Kidney capillary endothelial cell (primary cell): ENCODE measurements at places on chromosomes 2 and 18.

- no peak for DNase-seq
These were observed 86.7 kb upstream of the TMEM18 start for GRCh38 chr2:763766-764525.

DNA sequence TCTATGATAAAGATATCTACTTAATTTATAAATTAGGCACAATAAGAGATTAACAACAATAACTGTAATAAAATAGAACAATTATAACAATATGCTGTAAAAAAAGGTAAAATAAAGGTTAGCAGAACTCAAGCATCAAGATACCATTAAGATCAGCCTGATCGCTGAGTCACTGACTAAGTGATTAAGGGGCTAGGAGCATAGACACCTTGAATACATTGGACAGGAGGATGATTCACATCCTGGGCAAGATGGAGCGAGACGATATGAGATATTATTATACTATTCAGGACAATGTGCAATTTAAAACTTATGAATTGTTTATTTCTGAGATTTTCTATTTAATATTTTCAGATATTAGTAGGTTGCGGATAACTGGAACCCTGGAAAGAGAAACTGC is 1277.8 kb upstream of the ZEB2 start:
- DNase-seq: peak; percentile 72

DNA sequence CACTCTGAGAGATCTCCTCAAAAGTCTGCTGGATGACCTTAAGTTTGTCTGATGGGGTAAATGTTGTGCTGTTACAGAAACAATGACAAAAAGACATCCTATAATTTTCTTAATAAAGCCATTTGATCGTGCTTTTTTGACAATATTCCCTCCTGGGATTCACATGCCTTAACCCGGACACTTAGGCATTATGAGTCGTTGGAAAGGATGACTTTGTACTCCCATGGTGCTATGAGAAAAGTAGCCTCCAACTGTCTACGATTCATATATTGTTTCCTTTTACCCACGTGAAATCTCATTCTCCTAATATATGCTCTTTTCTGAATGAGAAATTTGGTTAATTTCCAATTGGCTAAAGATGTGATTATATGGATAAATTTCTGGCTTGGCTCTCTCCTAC is 6.1 kb upstream of the MPP4 start:
- DNase-seq: peak; percentile 48

DNA sequence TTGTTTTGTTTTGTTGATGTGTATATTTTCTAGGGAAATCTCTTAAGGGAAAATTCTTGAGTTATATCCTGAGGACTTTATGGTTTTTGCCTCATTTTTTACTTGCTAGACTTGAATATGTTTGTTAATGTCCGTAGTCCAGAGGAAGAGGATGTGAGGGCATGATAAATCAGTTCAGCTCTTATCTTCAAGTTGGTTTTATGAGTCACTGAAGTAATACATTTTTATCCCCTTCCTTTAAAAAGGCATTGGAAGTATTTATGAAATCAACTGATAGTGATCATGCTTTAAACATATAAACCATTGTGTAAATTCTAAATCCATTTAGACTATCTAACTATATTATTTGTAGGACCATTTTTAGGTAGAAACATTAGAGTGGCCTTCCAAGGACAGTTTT is 43.9 kb upstream of the CYBRD1 start:
- peak; percentile 57 for DNase-seq

GRCh38 chr2:119758881-119759450 is 756 bp upstream of the PTPN4 start:
- DNase-seq: no peak

GRCh38 chr2:199624958-199625357 is 167.2 kb upstream of the SATB2 start:
- DNase-seq: no peak

DNA sequence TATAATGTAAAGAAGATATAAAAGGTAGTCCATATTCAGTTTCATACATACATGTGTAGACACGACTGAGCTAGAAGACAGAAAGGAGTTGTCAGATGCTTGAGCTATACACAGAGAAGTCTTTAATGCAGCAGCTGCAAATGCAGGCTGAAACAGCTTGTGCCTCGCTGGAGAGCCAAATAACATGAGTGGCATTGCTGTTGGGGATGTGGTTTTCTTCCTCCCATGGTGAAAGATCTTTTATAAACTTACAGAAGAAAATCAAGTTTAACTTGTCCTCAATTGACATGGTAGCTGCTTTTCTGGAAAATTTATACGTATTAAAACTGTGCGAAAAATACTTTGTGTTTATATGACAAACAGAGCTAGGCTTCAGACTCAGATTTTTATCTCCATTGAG is 16.4 kb upstream of the IL1R1 start:
- no peak for DNase-seq

- DNase-seq: no peak
These were observed 124.5 kb upstream of the CDC42EP3 start for GRCh38 chr2:37795938-37796337.
